ENCODE measurements at places on chromosomes 6 and 20.

GRCh38 chr6:21396313-21396712 is 197.2 kb upstream of the SOX4 start:
- no peak for DNase-seq

DNA sequence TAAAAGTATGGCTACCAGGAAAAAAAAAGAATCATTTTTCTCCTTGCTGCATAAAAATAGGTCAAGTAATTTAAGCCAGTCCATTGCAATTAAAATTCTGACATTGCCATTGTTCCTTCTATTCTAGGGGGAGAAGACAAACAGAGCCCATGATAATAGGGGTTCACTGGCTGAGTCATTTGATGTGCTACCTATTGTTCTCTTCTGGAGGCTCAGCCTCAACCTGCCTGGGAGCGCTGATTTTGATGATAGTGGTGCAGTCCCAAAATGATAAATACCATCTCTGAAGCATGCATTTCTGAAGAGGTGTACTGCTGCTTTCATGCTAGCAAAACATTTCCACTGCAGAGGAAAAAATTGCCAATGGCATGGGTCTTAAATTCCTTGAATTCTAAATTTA is 5.8 kb downstream of the CITED2 start:
- DNase-seq: no peak

DNA sequence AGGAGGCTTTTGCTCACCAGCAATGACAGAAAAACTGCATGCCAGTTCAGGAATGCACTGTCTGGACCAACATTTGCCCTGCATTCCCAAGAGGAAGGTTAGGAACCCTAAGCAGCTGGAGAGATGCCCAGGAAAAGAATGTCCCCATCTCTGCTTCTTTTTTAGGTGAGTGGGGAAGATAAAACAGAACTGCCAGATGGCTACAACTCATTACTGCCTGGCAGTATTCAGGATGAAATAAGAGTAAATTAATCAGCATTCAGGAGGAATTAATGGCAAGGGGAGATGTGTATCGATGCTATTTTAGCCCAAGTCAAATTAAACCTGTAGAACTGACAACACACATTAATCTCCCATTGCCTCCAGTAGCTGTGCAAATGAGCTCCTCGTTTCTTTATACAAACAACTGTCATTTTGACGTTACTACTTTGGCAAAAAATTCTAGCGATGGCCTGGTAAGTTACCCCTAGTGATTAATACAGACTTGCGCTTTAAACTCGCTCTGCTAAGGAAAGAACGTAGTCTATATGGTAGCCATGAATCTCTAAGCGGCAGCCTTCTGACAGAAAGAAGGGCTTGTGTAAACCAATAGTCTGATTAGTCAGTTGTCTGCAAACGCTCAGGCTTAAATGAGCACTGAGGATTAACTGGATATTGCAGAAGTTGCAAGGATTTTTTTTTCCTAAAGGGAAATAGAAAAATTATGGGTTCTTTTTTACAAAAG is 16.7 kb upstream of the SMLR1 start:
- DNase-seq: no peak

DNA sequence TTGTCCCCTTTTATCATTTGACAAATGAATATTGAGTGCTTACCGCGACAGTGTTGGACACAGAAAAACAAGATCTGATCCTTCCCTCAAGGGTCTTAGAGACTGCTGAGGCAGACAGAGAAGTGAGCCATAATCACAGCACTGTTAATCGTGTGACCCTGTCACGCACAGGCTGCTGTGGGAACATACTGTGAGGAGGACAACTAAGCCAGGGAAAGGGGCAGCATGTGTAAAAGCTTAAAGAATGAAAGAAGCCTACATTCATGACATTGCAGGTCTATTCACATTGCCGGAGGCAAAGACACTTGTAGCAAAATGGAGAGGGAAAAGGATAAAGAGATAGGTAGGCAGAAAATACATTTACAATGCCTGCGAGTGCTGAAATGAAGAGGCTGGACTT is 32.7 kb downstream of the TRDN start:
- no peak for DNase-seq

GRCh38 chr6:106339334-106340029 is 13.9 kb upstream of the ATG5 start:
- DNase-seq: peak; percentile 29

DNA sequence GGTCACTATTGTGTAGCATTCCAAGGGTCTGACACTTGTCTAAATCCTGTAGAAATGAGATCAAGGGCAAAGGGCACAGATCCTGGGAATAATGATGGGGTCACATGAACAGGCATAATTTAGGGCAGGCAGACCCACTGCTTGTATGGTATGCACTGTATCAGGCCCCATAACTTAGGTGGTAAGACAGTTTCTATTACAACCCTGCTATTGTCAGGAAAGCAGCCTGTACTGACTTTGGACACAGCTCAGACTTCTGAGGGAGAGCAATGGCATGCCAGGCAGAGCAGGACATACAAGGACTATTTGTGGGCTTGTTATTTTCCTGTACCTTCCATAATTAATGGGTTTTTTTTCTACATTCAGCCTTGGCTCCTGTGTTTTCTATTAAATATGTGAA is 286.8 kb downstream of the PKHD1 start:
- DNase-seq: no peak

- no peak for DNase-seq
Measured at GRCh38 chr20:10430704-10431103, 3.3 kb downstream of the MKKS start.

GRCh38 chr20:10504608-10504993 is 69.5 kb downstream of the SLX4IP start:
- DNase-seq: no peak

DNA sequence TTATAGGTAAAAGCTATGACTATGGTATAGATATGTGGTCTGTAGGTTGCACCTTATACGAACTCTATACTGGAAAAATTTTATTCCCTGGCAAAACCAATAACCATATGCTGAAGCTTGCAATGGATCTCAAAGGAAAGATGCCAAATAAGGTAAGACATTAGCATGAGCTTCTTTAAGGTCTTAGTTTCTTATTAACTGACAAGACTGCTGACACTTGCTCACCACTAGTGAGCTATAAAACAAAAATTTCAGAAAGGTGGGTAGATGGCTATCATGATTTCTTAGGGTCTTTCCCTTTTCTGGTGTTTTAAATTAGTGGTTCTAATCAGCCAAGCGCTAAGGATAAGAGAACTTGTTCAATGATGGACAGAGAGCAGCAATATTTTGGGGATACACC is 21.9 kb downstream of the FAM217A start:
- DNase-seq: no peak

- no peak for DNase-seq
Measured at GRCh38 chr6:135850882-135851281, 619 bp upstream of the PDE7B start.

DNA sequence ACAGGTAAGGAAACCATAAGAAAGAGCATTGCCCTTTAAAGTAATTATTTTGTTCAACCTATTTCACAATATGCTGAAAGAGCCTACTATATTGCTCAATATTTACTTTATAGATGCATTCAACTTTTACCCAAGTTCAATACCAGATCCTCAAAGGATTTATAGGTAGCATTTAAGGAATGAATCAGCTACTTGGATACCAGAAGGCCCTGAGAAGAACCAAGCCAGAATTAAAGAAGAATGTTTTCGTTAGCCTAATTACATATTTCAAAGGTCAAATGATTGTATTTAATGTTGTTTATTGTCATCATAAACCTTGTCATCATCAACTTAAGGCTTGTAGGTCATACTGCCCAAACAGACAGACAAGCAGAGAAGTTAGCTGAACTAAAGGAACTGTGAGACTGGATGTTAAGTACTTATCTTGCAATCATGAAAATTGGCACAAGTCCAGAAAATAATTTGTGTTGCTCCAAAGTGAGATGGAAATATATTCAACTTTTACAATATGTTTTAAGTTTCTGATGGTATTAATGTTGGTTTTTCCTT is 636.7 kb downstream of the RFPL4B start:
- DNase-seq: no peak

- DNase-seq: no peak
Measured at GRCh38 chr6:108874470-108875160, 26.4 kb downstream of the ARMC2 start.

GRCh38 chr6:41653691-41654090 is 15.4 kb downstream of the MDFI start:
- DNase-seq: no peak

GRCh38 chr6:128206610-128207426 is 306.0 kb upstream of the THEMIS start:
- DNase-seq: no peak

GRCh38 chr6:40163924-40164323 is 229.7 kb upstream of the MOCS1 start:
- no peak for DNase-seq

GRCh38 chr6:6604566-6604965 is 16.0 kb downstream of the LY86 start:
- DNase-seq: no peak

GRCh38 chr6:167330750-167331149 is 5.9 kb downstream of the TTLL2 start:
- DNase-seq: no peak

GRCh38 chr6:150606647-150607328 is 7.1 kb downstream of the PLEKHG1 start:
- DNase-seq: no peak

GRCh38 chr6:19301980-19302379 is 535.2 kb upstream of the ID4 start:
- DNase-seq: no peak

DNA sequence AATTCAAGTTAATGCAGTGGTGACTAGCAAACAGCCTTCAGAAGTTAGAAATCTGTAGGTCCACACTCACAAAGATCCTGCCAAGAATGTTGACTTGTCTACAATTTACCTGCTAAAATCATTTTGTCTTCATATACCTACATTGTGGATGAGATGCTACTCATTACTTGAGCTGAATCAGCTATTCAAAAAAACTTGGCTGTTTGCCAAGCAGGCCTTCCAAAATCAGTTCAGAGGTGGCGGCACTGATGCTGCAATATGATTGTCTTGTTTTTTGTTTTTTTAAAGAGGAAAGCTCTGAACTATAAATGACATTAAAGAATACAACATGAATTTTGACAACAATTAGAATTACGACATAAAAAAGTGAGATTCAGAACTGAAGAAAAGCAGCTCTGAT is 354.7 kb upstream of the KHDRBS2 start:
- no peak for DNase-seq

GRCh38 chr6:145313041-145313855 is 422.1 kb downstream of the EPM2A start:
- no peak for DNase-seq

GRCh38 chr20:12949429-12949980 is 59.3 kb upstream of the SPTLC3 start:
- DNase-seq: no peak

GRCh38 chr20:25033265-25033923 is 24.5 kb downstream of the ACSS1 start:
- DNase-seq: no peak

GRCh38 chr6:157272866-157273755 is 50.2 kb downstream of the TMEM242 start:
- DNase-seq: no peak

DNA sequence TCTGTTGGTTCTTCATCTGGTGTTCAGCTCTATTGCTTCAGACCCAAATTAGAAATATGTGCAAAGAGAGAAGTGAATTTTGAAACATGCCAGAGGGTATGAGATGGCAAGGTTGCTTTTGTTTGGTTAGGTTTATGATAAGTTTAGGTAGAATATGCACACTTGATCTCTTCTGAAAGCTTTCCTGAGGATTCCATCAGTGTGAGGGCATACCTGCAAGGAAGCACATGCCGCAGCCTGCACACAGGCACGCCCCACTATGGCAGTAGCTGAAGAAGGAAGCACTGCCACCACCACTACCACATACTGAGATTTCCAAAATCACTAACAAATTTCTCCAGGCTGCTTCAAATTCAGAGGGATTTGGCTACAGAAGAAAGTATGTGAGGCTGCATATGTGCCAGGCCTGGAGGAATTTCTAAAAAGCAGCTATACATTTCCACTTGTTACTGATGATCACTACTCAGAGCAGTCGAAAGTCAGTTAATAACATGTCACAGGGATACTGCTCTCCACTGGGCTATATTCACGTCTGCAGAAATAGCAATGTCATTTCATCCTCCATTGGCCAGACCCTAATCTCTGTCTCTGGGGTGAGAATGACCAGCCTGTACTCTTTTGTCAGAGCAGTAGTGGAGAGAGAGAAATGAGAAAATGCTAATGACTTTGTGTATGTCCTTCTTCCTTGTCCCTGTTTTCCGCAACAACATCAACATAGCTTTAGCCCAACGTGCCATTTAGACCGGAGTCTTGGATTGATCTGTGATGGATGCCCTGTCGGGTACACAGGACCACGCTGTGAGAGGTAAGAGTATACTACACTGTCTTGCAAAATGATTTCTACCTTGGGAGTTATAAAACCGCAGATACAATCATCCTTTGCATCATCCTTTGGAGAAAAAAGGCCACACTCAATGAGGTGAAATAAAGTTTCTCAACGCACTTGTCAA is 396.7 kb downstream of the LAMA2 start:
- no peak for DNase-seq

DNA sequence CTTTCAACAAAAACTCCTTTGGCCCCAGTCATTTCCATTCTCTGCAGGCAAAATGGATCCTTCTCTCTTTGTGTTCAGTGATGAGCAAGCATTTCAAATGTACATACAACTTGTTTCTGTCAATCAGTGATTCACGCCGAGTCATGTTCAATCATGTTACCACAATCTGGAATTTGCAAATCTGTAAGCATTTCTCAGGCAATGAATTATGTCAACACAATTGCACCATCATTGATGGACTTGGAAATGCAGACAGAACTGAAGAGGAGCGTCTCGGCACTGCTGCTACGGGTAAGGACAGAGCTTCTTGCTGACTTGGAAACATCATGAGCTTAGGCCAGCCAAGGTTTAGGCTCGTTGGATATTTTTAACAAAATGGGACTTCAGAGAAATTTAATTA is 132.8 kb upstream of the AGPAT4 start:
- DNase-seq: no peak

DNA sequence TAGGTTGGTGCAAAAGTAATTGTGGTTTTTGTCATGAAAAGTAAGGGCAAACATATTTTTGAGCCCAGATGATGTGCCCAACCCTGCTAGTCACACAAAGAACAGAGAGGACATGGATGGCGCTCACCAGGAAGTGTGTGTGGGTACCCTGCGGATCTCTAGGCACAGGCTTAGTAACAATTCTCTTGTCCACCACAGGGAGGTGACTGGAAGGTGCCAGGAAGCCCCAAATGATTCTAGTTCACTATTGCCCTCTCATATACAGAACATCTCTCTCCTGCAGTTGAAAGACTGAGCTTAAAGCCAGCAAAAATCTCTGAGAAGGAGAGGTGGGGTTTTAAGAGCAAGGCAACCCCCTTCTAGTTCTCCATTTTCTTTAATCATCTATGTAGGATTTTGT is 272.1 kb upstream of the TAB2 start:
- DNase-seq: no peak

GRCh38 chr6:127463056-127463455 is 3.9 kb upstream of the KIAA0408 start:
- DNase-seq: no peak

- DNase-seq: no peak
Measured at GRCh38 chr6:963456-963855, 270.5 kb upstream of the EXOC2 start.

- no peak for DNase-seq
Measured at GRCh38 chr20:34201531-34201930, 39.7 kb upstream of the ASIP start.

GRCh38 chr6:62971976-62972658 is 239.2 kb upstream of the FKBP1C start:
- DNase-seq: no peak
